Trophoblast cell (in vitro differentiated cells and primary cell): ENCODE measurements at places on chromosomes 13 and 19.
A peak's percentile ranks its signal among the peaks of the same experiment; 100 is the strongest.

GRCh38 chr19:39765091-39766076, 13.3 kb upstream of the LEUTX start:
- DNase-seq, result peak; percentile 92

DNA sequence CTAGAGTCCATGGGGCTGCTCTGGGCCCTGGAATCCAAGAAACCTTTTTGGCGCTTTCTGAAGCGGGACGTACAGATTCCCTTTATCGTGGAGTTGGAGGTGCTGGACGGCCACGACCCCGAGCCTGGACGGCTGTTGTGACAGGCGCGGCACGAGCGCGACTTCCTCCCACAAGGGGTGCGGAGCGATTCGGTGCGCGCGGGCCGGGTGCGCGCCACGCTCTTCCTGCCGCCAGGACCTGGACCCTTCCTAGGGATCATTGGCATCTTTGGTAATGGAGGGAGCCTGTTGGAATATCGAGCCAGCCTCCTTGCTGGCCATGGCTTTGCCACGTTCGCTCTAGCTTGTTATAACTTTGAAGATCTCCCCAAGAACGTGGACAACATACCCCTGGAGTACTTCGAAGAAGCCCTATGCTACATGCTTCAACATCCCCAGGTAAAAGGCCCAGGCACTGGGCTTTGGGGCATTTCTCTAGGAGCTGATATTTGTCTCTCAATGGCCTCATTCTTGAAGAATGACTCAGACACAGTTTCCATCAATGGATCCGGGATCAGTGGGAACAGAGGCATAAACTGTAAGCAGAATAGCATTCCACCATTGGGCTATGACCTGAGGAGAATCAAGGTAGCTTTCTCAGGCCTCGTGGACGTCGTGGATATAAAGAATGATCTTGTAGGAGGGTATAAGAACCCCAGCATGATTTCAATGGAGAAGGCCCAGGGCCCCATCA, 3.5 kb upstream of the ZFP82 start:
- DNase-seq, result peak; percentile 48

DNA sequence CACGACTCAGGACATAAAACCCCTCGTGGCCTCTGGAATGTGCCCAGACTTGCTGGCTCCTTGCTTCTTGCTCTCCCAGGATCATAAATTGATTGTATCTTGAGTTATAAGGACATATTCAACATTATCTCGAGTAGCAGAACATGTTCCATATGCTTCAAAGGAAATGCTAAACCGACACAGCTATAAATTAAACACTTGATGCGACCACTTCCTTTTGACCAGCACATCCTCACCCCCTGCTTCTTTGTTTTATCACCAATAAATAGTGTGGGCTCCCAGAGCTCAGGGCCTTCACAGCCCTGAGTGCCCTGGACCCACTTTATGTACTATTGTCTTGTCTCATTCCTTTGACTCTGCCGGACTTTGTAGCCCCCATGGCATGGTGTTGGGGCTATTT, 157.0 kb upstream of the PABPC3 start:
- no peak for DNase-seq

DNA sequence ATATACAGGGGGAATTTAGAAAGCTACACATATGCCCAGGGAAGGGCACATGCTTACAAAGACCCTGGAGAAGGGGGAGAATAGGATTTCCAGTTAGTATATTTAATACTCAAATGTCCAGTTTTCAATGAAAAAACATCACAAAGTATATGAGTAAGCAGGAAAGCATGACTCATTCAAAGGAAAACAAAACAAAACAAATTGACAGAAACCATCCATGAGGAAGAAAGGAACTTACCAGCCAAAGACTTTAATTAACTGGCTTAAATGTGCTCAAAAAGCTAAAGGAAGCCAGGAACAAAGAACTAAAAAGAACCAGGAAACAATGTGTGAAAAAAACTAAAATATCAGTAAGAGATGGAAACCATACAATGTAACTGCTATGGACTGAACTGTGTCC, 716.2 kb upstream of the ARGLU1 start:
- DNase-seq, result no peak

DNA sequence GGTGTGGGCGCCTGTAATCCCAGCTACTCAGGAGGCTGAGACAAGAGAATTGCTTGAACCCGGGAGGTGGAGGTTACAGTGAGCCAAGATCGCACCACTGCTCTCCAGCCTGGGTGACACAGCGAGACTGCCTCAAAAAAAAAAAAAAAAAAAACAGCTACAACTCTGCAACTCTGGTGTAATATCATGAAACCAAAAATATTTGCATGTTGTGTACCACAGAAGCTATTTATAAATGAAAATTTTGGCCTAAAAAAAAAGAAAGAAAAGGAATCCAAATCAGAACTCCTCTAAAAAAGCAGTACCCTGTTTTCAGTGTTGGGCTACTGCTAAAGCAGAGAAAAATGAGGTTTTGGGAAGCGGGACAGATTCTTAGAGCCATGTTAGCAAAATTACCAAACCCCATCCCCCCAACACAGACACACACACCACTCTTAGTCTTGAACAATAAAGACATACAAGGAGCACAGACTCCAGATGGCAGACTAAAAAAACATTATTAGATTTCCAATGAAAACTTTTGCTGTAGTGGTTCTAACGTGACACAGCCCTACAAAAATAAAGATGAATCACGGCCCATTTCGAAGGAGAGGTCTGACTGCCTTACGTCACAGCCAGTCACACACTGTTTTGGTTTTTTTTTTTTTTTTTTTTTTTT, 51.5 kb downstream of the INSR start:
- DNase-seq, result peak; percentile 7

GRCh38 chr19:55654868-55655647, at the start of gene U2AF2:
Gene U2AF2, plus strand, starts transcription at chr19:55655035. Its CDS starts 70 bp downstream, at chr19:55655105.
- DNase-seq, result peak; percentile 95

DNA sequence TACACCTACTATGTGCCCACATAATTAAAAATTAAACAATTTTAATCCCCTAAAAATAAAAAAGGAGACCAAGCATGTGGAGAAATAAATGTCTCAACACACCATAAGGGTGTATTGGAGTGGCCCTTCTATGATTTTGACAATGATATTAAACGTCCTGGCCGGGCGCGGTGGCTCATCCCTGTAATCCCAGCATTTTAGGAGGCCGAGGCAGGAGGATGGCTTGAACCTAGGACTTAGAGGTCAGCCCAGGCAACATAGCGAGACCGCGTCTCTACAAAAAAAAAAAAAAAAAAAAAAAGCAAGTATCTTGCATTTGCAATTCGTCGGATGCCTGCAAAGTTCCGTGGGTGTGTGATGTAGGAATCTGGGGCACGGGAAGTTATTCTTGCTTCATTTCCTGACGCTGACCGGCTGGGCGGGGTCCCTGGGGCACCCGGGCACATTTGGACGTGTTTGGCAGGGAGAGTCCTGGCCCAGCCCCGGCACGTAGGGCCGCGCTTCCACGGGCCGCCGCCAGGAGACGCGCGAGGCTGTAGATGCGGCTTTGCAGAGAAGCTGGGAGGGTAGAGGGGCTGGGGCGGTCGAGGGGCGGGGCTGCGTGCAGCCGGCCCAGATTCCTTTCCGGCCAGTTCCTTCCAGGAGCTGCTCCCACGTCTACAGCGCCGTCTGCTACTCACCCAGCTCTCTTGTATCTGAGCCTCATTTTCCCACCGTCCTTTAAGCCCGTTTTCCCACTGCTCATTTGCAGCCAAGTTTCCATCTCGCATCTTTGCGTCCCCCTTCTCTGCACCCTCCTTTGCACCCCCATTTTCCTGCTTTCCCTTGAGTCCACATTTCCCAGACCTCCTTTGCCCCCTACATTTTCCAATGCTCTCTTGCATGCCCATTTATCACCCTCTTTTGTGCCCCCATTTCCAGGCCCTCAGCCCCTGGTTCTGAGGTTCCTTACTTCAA, 2.2 kb upstream of the TSPAN16 start:
- DNase-seq, result peak; percentile 95

DNA sequence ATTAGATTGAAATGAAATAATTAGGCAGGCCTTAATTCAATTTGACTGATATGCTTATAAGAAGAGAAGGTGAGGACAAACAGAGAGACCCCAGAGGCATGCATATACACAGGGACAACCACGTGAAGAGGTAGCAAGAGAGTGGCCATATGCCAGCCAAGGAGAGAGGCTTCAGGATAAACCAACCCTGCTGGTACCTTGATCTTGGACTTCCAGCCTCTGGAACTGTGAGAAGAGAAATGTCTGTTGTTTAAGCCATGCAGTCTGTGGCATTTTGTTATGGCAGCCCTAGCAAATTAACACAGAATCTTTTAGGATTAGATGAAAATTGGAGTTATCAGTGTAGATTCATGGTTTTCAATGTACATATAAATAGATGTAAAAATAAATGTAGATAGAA, 120.1 kb downstream of the KCTD15 start:
- no peak for DNase-seq

- DNase-seq, result no peak
These were observed 4.0 kb downstream of the ADGRE2 start for GRCh38 chr19:14774373-14774772.

- DNase-seq, result peak; percentile 7
These were observed 159.6 kb upstream of the ATXN8OS start for GRCh38 chr13:69948016-69948415.

DNA sequence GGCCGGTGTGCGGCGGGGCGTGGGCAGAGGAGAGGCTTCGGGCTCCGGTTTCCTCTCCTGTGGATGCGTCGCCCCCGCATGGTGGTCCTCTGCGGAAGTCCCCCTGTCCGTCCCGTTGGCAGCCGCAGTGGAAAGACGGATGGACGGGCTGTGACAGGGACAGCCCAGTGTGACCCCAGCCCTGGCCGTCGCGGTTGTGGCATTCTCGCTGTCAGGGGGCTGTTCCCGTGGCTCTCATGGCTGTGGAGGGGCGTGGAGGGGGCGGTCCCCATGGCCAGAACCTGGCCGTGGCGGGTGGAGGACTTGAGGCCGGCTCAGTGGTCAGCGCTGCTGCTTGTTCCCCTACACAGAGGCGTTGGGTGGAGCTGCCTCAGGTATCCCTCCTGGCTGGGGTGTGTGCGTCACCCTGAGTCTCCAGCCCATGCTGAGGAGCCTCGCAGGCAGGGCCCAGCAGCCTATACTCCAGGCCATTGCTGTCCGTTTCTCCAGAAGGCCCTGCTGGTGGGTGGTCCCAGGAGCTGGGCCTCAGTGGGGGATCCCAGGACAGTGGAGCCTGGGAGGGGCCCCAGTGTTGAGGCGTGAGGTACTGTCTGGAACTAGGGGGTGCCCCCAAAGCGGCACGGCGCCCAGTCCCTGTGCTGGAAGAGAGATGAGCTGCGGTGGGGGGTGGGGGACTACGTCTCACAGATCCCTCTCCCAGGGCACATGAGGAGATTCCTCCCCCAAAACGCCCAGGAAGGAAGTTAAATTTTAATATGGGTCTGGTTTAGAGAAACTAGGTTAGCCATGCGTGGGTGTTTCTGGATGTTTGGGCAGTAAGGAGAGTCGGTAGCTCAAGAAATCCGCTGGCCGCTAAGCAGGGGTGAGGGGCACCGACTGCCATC, 20.3 kb downstream of the CSNK1G2 start:
- no peak for DNase-seq

GRCh38 chr13:80312967-80313366, 28.0 kb downstream of the SPRY2 start:
- DNase-seq, result no peak

- DNase-seq, result peak; percentile 7
These were observed 396.9 kb upstream of the SLITRK5 start for GRCh38 chr13:87274209-87274819.

DNA sequence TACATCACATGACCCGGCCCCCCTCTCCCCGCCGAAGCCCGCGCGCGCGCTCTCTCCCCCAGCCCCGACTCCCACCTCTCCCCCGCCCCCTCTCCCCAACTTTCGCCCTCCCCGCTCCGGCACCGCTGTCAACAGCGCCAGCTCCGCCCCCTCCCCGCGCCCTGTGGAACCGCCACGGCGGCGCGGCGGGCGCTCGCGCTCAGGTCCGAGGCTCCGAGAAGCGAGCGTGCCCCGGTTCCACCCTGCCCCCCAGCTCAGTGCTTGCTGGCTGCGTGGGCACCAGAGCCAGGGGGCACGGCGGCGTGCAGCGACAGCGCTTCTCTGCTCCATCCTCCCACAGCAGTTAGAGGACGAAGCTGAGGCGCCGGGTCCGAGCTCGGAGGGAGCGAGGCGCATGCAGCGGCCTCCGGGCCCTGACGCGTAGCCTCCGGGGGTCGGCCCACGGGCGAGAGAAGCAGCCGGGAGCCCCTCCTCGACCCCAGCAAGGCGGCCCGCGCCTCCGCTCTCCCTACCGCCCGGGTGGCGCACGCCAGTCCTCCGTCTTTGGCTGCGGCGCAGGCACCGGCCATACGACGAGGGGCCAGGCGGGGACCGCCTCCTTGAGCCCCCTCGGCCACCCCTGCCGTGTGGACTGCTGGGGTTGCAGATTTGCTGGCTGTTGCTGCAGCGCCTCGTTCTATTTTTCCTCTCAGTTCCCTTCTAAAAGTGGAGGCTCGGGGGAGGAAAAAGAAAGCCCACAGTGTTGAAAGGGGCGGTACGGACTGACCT, 109.5 kb downstream of the KCNRG start:
- peak; percentile 57 for DNase-seq

- no peak for DNase-seq
These were observed 11.8 kb downstream of the PALM start for GRCh38 chr19:720345-721160.

GRCh38 chr13:62879071-62879470, 1463.4 kb upstream of the PCDH20 start:
- no peak for DNase-seq

GRCh38 chr13:76925115-76925514, 23.2 kb upstream of the ACOD1 start:
- DNase-seq, result no peak

GRCh38 chr13:66895780-66896179, 334.4 kb downstream of the PCDH9 start:
- no peak for DNase-seq

- no peak for DNase-seq
These were observed 14.5 kb upstream of the PTPRS start for GRCh38 chr19:5355076-5355475.

DNA sequence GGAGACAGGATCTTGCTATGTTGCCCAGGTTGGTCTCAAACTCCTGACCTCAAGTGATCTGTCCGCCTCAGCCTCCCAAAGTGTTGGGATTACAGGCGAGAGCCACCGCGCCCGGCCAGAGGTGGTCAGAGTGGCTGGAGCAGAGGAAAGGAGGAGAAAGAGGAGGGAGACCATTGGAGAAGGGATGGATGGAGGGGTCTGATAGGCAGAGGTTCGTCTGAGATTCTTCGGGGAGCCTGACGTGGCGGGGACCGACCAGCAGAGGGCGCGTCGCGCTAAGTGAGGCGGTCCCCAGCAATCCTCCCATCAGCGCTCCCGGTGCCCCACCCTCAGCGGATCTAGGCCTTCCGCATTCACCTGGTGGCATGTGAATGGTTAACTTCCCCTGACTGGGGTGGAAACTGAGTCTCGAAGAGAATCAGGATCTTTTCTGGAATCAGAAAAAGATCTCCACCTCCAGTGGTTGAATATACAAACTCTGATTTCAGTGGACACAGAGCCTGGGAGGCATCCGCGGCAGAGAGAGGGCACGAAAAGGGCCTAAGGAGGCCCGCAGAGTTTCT, 8.8 kb downstream of the GTPBP3 start:
- peak; percentile 76 for DNase-seq

GRCh38 chr19:53196777-53197396, 3.7 kb upstream of the ZNF665 start:
- DNase-seq, result peak; percentile 91

- DNase-seq, result no peak
These were observed 31.7 kb downstream of the IER2 start for GRCh38 chr19:13181747-13182388.

GRCh38 chr19:34308381-34309367, 54.3 kb downstream of the GARRE1 start:
- no peak for DNase-seq

- no peak for DNase-seq
These were observed 1.9 kb downstream of the KLF12 start for GRCh38 chr13:74132152-74132775.
